ENCODE measurements at places on chromosomes 12 and 14. TPM values are rescaled to one million over a fixed set of nuclear protein-coding genes. Genes with fewer than 3 reads are reported as not detected.

Gene SERPINA3
- total RNA-seq, result 58.4 TPM

Gene RIMKLB
- 36.5 TPM for total RNA-seq

Gene ADCY4
- total RNA-seq, result 13.3 TPM

Gene PRH2
- total RNA-seq, result 6.0 TPM

Gene ZNF385A
- 28.0 TPM for total RNA-seq

Gene SERPINA12
- total RNA-seq, result not detected

Gene ARHGEF40
- total RNA-seq, result 22.1 TPM

Gene C12orf50
- total RNA-seq, result not detected

Gene CFAP54
- total RNA-seq, result 3.0 TPM

Gene SCN8A
- total RNA-seq, result 0.50 TPM

Gene KLRC1
- total RNA-seq, result not detected

Gene ANO2
- total RNA-seq, result 3.1 TPM

Gene OR4E2
- total RNA-seq, result not detected

Gene MYL2
- total RNA-seq, result not detected

Gene PIANP
- total RNA-seq, result 0.54 TPM

Gene LMO3
- 49.1 TPM for total RNA-seq

Gene HCAR2
- 0.54 TPM for total RNA-seq

Gene KRT72
- not detected for total RNA-seq

Gene CSRP2
- 87.2 TPM for total RNA-seq

Gene PIWIL1
- not detected for total RNA-seq

Gene RPL10L
- not detected for total RNA-seq
